CD4-positive, CD25-positive, alpha-beta regulatory T cell (primary cell): ENCODE measurements at places on chromosomes 3 and 15.

GRCh38 chr15:55241891-55242290, 45.1 kb upstream of the RSL24D1 start:
- H3K36me3 ChIP-seq: peaks cover 2% of the 10 kb centered on the region
- H3K4me3 ChIP-seq: no peak overlapping the region
- no peaks in the 10 kb centered on the region for H3K27me3 ChIP-seq
- DNase-seq: no peak

DNA sequence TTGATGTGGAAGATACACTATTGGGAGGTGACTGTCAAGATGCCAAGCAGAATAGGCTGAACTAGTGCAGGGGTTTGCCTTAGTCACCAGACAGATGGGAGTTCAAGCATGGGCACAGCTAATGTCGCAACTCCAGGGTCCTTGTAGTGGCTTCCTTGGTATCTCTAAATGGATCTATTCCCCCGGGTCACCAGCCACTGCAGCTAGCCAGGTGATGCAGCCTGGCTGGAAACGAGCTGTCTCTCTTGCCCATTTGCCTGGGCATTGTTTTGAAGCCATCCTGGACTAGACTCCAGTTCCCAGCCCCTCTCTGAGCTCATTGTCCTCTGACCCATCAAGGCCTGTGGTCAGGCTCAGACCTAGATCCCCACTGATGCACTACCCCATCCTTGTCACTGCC, 8.4 kb upstream of the CPEB1 start:
- H3K36me3 ChIP-seq: no peaks in the 10 kb centered on the region
- DNase-seq: no peak
- no peak overlapping the region for H3K27ac ChIP-seq

GRCh38 chr15:48794697-48795134, 16.2 kb downstream of the CEP152 start:
- no peak for DNase-seq
- H3K36me3 ChIP-seq: peaks cover 8% of the 10 kb centered on the region
- no peak overlapping the region for H3K27ac ChIP-seq
- no peaks in the 10 kb centered on the region for H3K4me1 ChIP-seq

GRCh38 chr3:106119614-106120082, 250.8 kb upstream of the CBLB start:
- H3K27ac ChIP-seq: no peak overlapping the region
- H3K4me1 ChIP-seq: no peaks in the 10 kb centered on the region
- no peak overlapping the region for H3K4me3 ChIP-seq
- H3K27me3 ChIP-seq: no peaks in the 10 kb centered on the region
- H3K36me3 ChIP-seq: no peaks in the 10 kb centered on the region
- DNase-seq: no peak

- H3K4me1 ChIP-seq: no peaks in the 10 kb centered on the region
- no peaks in the 10 kb centered on the region for H3K27me3 ChIP-seq
- DNase-seq: no peak
- no peak overlapping the region for H3K27ac ChIP-seq
- H3K36me3 ChIP-seq: no peaks in the 10 kb centered on the region
These were observed 11.2 kb upstream of the HOMER2 start for GRCh38 chr15:82963471-82964341.
